ENCODE measurements at places on chromosomes 2 and 18.

DNA sequence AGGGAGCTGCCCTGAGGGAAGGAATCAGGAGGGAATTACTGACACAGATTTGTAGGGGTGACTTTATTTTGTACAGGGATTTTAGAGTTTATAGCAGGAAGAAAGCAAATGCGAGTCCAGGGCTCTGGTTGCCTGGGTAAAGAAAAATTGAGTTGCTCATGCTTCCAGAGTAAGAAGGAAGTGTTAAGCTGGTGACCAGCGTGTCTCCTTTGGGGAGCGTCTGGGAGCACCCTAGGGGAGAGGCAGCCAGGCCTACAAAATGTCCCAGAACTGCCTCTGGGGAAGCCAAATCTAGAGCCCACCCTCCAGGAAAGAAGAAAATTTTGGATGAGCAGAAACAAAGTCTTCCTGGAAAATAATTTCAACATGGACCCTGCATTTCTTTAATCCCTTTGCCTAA is 147.0 kb downstream of the VAPA start:
- no peak for DNase-seq

DNA sequence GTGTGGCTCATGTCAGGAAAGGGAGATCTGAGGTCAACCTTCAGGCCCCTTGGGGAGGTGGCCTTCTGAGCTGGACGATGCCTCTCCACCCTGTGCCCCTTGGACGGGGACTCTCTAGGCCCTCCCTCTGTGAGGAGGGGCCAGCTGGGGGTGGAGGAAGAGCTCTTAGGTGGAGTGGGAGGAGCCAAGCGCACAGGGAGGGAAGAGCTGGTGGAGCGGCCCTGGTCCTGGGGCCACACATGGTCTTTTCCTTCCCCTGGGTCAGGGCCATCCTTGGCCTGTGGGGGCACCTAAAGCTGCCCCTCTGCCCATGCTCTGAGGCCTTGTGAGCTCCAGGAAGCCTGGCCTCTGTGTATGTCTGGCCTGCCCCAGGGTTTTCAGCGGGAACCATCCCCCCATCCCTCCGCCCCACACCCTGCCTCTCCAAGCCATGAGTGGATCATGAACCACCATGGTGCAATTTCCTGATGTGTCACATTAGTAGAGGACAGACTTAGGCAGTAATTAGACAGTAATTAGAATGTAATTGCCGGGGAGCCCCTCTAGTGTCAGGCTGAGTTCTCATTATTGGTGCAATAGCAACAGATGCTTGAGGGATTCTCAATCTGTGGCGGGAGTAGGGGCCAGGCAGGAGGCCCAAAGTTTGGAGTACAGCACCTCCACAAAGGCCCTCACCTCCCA is 63.0 kb downstream of the GLI2 start:
- DNase-seq = no peak

GRCh38 chr18:59737776-59738300 is 40.6 kb upstream of the CCBE1 start:
- DNase-seq = no peak

DNA sequence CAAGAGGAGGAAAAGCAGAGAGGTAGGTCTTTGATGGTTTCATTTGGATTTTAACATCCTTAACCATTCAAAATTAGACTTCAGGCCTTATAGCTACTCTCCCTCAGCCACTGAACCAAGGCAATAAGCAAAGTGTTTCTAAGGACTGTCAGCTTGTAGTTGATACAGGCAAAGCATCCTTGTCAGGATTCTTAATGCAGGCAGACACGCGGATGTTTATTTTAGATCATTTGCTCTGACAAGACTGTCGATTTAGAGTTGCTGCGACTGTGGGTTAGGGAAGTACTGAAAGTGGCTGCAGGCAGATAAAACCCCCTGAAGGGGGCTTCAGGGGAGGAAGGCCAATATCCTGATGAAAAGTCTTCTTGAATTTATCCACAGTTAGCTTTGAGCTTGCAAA is 46.6 kb downstream of the CDH20 start:
- no peak for DNase-seq

- DNase-seq = no peak
Observed at GRCh38 chr2:151947813-151948165, 119.6 kb upstream of the ARL5A start.

- DNase-seq = no peak
Observed at GRCh38 chr18:70047931-70048603, 100.4 kb upstream of the CD226 start.

- DNase-seq = peak; percentile 59
Observed at GRCh38 chr2:237440819-237441281, 26.9 kb upstream of the COL6A3 start.

- peak; percentile 78 for DNase-seq
Observed at GRCh38 chr2:171893824-171894611, at the start of gene SLC25A12. Gene SLC25A12, minus strand, starts transcription at chr2:171894244. Its CDS starts 30 bp downstream, at chr2:171894214.

- DNase-seq = no peak
Observed at GRCh38 chr2:148540022-148540421, 104.5 kb upstream of the EPC2 start.

DNA sequence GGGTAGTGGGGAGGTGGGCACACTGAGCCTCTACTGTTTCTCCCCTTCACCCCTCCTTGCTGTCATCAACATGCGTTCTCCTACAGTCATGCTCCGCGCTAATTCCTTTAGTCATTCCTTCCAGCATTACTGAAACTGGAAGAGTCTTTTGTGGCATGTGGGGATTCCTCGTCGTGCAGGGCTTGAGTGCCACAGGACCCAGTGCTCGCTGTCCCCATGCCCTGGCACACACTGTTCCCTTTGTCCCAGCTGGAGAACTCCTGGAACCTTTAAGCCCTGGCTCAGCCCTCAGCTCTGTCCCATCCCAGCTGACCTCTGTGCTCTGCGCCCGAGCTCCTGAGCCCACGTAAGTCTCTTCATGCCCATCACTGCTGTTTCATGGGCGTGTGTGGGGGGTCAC is 42.1 kb downstream of the ODC1 start:
- no peak for DNase-seq

DNA sequence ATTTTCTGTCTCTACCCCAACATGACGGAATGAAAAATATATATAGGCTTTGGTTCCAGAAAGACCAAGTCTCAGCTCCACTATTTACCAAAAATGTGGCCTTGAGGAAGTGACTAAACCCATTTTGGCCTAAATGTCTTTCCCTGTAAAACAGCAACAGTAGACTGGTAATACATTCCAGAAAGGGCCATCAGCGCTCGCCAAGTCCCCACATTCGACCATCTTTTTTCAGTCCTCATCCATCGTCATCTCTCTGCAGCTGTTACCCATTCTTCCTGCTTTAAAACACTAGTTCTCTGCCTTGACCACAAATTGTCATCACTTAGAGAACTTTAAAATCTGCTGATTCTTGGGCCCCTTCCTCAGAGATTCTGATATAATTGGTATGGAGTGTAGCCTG is 183.8 kb upstream of the CTAGE1 start:
- no peak for DNase-seq

DNA sequence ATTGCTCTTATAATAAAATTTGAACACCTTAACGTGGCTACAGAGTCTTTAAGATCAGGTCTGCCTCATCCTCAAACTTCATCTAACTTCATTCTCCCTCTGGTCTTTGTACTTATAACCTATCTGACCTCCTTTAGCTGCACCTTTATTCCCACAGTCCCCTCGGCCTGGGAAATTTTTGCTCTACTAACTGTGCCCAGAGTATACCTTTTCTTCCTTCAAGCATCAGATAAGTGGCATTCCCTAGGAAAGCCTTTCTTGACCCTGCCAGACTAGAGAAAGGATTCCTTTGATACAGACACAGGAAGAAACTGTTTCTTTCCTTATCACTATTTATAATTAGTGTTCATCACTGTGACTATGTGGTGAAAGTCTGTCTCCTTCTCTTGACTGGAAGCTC is 79.2 kb upstream of the RPRM start:
- no peak for DNase-seq

DNA sequence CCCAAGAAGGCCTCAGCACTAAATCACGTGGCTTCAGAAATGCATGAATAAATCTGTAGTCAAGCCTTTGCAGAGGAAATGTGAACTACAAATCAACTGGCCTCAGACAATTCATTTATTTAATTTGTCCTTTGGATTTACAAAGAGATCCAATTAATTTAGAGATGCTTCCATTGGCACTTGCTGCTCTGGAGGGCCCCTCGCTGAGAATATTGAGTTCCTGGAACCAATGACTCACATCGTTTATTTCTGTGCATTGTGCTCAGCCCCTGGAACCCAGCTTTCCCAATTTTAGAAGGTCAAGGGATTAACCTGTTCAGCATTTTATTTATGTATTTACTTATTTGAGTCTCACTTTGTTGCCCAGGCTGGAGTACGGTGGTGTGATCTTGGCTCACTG is 47.2 kb upstream of the MGAT4A start:
- DNase-seq = no peak

- no peak for DNase-seq
Observed at GRCh38 chr18:43482136-43482535, 204.8 kb upstream of the SYT4 start.

GRCh38 chr2:9777081-9777480 is 66.2 kb upstream of the TAF1B start:
- DNase-seq = no peak
